ENCODE measurements at places on chromosomes 6 and 20.

DNA sequence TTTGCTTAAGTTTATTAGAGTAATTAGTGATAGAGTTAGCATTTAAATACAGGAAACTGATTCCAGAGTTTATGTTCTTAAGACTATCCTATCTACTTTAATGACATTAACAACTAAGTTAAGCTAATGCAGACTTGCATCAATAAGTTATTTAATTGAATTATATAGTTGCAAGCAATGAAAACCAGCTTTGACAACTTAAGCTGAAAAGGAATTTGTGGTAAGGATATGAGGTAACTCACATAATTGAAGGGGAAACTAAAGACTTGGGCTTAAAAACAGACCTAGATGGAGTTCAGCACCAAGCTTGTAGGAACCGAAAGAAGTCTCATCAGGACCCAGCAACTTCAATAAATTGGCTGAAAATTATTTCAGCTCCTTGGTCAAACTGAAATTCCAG lies 222.3 kb downstream of the IBTK start:
- H3K27ac ChIP-seq = no peak overlapping the region
- no peaks in the 10 kb centered on the region for H3K36me3 ChIP-seq
- no peak overlapping the region for H3K4me3 ChIP-seq
- no peak for DNase-seq
- H3K4me1 ChIP-seq = no peaks in the 10 kb centered on the region

DNA sequence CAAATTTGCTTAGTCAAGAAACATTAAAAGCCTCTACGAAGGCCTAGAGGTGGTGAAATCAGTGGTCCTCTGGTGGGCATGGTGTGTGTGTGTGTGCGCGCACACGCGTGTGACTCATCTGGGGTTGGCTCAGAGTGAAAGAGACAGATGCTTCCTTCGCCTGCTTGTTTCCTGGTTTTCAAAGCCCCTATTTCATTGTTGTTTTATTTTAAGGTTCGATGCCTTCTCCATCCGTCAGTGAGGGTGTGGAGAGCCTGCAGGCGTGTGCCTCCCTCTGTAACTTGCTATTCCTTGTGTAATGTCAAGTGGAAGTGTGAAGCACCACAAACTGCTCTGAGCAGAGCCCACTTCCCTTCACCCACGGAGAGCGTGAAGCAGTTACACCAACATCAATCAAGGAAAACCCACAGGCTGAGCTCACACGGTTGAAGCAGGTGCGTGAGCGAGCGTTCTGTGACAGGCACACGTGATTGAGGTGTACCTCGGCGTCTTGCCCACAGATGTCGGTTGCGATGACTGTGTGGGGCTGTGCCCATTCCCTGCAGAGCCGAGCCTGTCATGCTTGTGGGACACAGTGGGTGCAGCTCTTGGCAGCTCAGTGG lies 233.9 kb downstream of the PRL start:
- H3K4me3 ChIP-seq = no peak overlapping the region
- no peaks in the 10 kb centered on the region for H3K27me3 ChIP-seq
- peaks cover 8% of the 10 kb centered on the region for H3K4me1 ChIP-seq
- no peak overlapping the region for H3K27ac ChIP-seq

- peaks cover 18% of the 10 kb centered on the region for H3K36me3 ChIP-seq
- peak; percentile 79 for DNase-seq
- peak overlapping the region; percentile 45 for H3K27ac ChIP-seq
- H3K4me3 ChIP-seq = peak overlapping the region; percentile 63
- peaks cover 13% of the 10 kb centered on the region for H3K4me1 ChIP-seq
- H3K27me3 ChIP-seq = no peaks in the 10 kb centered on the region
Observed at GRCh38 chr6:35317483-35318195, 20.0 kb downstream of the DEF6 start.

GRCh38 chr6:107132330-107132954 lies 17.1 kb upstream of the BEND3 start:
- no peak for DNase-seq
- no peaks in the 10 kb centered on the region for H3K27me3 ChIP-seq
- no peak overlapping the region for H3K27ac ChIP-seq

DNA sequence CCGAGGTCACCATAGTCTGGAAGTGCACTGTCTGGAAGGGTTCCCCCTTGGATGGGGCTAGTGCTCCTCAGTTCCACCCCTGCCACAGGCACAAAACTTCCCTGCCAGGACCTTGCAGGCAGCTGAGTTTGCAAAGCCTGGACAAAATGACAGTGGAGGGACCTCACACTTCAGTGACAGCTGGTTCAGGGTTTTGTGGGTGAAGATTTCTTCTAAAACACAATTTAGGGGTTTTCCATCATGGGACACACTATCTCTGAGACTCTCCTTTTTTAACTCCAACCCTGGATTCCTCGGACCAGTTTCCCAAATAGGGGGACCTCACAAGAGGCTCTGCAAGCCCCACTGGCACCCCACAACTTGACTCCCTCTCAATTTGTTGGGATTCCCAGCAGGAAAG lies 33.6 kb upstream of the PREX1 start:
- no peak for DNase-seq
- no peaks in the 10 kb centered on the region for H3K36me3 ChIP-seq
- no peaks in the 10 kb centered on the region for H3K27me3 ChIP-seq
- H3K27ac ChIP-seq = no peak overlapping the region

DNA sequence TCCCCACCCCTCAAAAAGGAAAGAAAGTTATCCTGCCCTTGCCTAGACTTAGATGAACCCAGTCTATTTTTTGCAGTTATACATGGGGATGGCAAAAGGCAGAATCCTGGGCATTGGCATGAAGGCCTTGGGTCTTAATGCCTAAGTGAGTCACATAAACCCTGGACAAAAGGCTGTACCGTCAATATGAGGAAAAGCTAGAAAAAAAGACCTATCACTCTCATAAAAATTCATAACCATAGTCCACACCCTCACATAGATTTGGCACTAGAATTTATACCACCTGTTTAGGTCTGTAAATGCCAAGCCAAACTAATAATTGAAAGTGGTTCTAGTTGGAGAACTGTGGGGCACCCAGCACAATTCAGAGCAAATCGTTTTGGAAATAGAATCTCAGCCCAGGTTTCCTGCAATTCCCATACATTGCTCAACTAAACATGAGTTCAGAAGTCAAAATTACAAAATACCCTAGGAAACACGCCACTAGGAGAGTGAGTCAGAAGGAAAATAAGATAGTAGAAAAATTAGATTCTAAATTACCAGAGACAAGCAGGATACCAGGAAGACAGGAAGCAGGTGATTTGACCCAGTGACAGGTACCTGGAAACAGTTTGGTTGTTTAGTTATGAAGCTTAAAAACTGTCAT lies 70.4 kb upstream of the FUCA2 start:
- H3K27ac ChIP-seq = no peak overlapping the region
- no peak overlapping the region for H3K4me3 ChIP-seq
- no peaks in the 10 kb centered on the region for H3K4me1 ChIP-seq
- H3K36me3 ChIP-seq = no peaks in the 10 kb centered on the region
- no peak for DNase-seq

DNA sequence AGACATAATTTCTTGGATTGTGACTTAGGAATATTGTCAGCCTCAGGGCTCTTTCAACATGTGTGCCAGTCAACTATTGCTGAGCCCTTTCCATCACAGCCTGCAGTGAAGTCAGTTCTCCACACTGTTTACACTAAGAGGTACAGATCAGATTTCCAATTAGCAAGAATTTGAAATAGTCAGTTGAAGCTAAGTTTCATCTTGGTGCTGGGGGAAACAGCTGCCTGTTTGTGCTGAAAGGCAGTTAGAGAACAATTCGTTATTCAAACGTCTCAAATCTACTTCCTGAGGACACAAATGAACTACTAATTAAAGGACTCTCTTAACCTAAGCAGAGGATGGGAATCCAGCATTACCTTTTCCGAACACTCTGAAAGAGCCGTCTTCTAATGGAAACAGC lies 25.9 kb downstream of the ADGRF1 start:
- no peaks in the 10 kb centered on the region for H3K36me3 ChIP-seq
- H3K4me1 ChIP-seq = no peaks in the 10 kb centered on the region
- H3K27me3 ChIP-seq = no peaks in the 10 kb centered on the region

DNA sequence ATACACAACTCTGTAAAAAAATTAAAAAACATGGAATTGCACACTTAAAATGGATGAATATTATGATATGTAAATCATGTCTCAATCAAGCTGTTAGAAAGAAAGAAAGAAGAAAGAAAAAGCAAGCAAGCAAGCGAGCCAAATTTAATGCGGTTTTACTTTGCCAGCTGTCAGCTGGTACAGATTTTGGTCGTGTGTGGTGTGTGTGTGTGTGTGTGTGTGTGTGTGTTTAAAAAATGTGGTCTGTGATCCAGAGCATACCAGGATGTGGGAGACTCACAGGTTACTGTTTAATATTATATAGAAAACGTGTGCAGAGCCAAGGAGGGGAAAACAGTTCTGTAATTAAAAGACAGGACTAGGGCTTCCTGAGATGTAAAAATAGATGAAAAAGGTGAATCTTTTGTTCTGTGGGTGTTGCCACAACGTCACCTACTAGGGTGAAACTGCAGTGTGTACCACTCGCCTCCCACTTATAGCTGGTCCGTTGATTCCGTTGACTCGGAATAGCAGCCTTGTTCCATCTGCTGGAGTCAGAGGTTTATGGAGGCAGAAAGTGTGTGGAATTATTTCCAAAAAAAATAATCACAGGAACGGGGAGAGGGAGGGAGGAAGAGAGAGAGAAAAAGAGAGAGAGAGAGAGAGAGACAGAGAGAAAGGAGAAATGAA lies 197.7 kb downstream of the BCAS1 start:
- no peak overlapping the region for H3K4me3 ChIP-seq
- no peak overlapping the region for H3K27ac ChIP-seq
- no peaks in the 10 kb centered on the region for H3K36me3 ChIP-seq
- no peak for DNase-seq
- H3K27me3 ChIP-seq = no peaks in the 10 kb centered on the region
- peaks cover 7% of the 10 kb centered on the region for H3K4me1 ChIP-seq

GRCh38 chr20:60255415-60255814 lies 297.2 kb downstream of the CDH26 start:
- H3K4me1 ChIP-seq = no peaks in the 10 kb centered on the region
- H3K27ac ChIP-seq = no peak overlapping the region
- no peak overlapping the region for H3K4me3 ChIP-seq
- H3K36me3 ChIP-seq = no peaks in the 10 kb centered on the region
- H3K27me3 ChIP-seq = no peaks in the 10 kb centered on the region
- DNase-seq = no peak

DNA sequence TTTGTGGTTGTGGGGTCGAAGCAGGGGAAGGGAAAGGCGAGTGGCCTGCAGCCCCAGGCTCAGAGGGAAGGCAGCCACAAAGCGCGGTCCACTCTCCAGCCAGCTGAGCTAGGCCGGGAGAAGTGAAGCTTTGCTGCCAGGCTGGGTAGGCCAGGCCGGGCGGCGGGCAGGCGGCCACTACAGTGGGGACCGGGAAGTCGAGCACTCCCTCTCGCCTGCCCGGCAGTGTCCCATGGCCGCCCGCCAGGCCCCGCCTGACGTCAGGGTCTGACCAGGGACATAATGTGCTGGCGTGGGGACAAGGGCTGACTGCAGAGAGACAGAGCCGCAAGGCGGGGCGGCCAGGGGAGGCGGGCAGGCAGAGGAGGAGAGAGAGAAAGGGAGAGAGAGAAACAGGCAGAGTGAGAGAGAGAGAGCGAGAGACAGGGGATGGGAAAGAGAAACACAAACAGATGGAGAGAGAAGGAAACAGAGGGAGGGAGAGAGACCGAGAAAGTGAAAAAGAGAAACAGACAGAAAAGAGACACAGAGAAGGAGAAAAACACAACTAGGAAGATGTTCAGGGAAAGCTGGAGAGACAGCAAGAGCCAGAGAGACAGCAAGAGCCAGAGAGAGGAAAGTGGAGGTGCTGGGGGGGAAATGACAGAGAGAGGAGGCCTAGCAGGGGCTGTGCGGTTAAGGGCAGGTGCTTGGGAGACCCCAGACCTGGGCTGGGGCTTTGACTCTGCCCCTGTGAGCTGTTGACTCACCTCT lies 94.5 kb upstream of the PTPN1 start:
- DNase-seq = peak; percentile 97
- H3K36me3 ChIP-seq = no peaks in the 10 kb centered on the region
- H3K27me3 ChIP-seq = no peaks in the 10 kb centered on the region
- peaks cover 41% of the 10 kb centered on the region for H3K4me1 ChIP-seq
- no peak overlapping the region for H3K4me3 ChIP-seq
- H3K27ac ChIP-seq = peak overlapping the region; percentile 96

DNA sequence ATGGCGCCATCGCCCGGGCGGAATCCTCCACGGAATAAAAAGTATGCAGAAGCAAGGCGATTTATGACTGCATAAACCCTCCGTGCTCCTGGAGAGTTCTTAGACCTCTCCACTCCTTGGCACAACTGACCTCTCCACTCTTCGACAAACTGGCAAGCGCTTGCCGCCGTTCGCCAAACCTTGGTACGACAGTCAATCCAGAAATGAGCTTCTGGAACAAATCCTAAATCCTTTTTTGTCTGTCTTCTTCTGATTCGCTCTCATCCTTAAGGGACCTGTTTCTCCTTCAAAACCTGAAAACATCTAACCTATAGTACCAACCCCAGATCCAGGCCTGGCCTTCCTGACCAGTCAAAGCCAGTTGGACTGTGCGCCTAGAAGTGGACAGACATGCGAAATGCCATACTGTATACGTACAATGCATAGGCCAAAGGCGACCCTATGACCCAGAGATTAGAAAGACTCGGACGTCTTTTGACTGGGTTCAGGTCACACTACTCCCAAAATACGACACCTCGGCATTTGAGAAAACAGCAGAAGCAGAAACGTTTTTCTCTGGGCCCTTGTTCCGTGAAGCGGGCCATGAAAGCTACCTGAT lies 59.4 kb downstream of the TRIM27 start:
- peak overlapping the region; percentile 70 for H3K27ac ChIP-seq
- peak overlapping the region; percentile 57 for H3K4me3 ChIP-seq
- no peak for DNase-seq
- H3K27me3 ChIP-seq = no peaks in the 10 kb centered on the region

- H3K4me1 ChIP-seq = no peaks in the 10 kb centered on the region
- no peak overlapping the region for H3K4me3 ChIP-seq
- H3K27me3 ChIP-seq = no peaks in the 10 kb centered on the region
- DNase-seq = no peak
- no peak overlapping the region for H3K27ac ChIP-seq
Observed at GRCh38 chr6:13846841-13847240, 32.5 kb upstream of the MCUR1 start.

Data from upper lobe of left lung (tissue), 6 donors.